Naive B cell (primary cell): ENCODE measurements at places on chromosomes 3 and 15.

GRCh38 chr3:100110162-100110561, 4.1 kb downstream of the FILIP1L start:
- no peak overlapping the region for H3K27ac ChIP-seq
- H3K27me3 ChIP-seq, result no peaks in the 10 kb centered on the region
- no peak overlapping the region for H3K4me3 ChIP-seq

DNA sequence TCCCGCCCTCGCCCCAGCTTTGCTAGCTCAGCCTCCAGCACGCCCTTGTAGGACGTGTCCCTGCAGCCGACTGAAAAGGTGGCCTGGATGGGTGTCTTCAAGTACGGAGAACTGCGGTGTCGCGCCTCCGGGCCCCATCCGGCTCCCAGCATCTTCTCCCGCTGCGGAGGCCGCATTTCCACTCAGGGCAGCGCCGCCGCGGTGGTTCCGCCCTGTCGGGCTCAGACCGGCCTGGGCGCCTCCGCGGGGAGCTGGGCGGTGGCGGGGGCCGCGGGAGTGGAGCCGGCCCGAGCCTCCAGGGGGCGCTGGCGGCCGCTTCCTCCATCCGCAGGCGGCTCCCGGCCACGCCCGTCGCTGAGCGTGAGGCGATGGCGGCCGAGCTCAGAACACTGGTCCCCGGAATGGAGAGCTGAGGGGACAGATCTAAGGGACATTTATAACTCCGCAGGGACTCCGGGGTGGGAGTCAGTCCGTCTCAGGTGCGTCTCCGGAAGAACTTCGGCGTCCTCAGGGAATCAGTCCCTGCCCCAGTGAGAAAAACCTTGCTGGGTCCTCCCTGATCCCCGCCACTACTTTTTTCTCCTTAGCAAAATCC, 13.6 kb upstream of the SMCO1 start:
- H3K4me1 ChIP-seq, result peaks cover 9% of the 10 kb centered on the region
- peaks cover 9% of the 10 kb centered on the region for H3K36me3 ChIP-seq
- DNase-seq, result peak; percentile 52
- H3K27me3 ChIP-seq, result peaks cover 17% of the 10 kb centered on the region
- H3K4me3 ChIP-seq, result no peak overlapping the region
- H3K27ac ChIP-seq, result peak overlapping the region; percentile 26

DNA sequence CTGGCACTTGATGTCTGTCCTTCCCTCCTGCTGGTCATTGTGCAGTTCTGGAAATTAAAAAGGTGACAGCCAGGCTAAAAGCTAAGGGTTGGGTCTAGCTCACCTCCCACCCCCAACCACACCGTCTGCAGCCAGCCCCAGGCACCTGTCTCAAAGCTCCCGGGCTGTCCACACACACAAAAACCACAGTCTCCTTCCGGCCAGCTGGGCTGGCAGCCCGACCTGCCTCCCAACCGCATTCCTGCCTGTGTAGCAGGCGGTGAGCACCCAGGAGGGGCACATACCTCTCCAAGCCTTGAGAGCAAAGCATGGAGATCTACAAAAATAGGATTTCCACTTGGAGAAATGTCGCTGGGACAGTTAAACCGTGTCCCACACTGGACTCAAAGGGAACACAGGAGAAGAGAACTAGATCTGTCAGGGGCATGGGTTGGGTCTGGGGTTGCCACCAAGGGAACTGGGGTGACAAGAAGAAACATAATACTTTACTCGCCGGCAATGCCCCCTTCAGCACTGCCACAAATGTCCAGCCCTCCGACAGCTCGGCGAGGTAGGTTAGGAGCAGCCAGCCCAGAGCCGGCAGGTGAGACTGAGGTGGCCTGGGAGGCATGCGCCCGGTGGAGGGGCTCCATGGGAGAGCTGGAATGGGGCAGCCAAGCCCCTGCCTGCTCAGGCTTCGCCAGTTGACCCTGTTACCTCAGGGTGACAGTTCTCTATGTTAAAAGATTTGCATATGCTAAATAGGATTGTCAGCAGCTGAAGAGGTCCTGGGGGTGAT, 52.2 kb downstream of the EXOG start:
- no peak overlapping the region for H3K27ac ChIP-seq
- no peaks in the 10 kb centered on the region for H3K4me1 ChIP-seq
- no peak for DNase-seq
- no peaks in the 10 kb centered on the region for H3K27me3 ChIP-seq
- no peaks in the 10 kb centered on the region for H3K36me3 ChIP-seq

DNA sequence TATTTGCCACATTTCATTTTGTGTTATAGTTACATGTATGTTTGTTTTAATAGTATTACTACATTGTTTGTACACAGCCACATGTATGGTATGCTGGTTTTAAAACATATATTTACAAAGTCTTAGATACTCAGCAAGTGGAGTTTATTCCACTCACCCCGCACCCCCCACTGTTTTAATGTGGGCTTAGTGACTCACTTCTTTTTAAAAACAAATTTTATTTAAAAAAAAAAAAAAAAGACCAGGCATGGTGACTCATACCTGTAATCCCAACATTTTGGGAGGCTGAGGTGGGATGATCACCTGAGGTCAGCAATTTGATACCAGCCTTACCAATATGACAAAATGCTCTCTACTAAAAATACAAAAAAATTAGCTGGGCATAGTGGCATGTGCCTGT, 26.9 kb upstream of the TJP1 start:
- DNase-seq, result no peak
- peaks cover 8% of the 10 kb centered on the region for H3K27me3 ChIP-seq
- H3K36me3 ChIP-seq, result no peaks in the 10 kb centered on the region
- no peaks in the 10 kb centered on the region for H3K4me1 ChIP-seq
- no peak overlapping the region for H3K4me3 ChIP-seq
- no peak overlapping the region for H3K27ac ChIP-seq

GRCh38 chr15:92797168-92798052, 102.7 kb upstream of the CHD2 start:
- H3K4me3 ChIP-seq, result no peak overlapping the region
- H3K27me3 ChIP-seq, result no peaks in the 10 kb centered on the region
- peaks cover 10% of the 10 kb centered on the region for H3K4me1 ChIP-seq
- DNase-seq, result peak; percentile 70

DNA sequence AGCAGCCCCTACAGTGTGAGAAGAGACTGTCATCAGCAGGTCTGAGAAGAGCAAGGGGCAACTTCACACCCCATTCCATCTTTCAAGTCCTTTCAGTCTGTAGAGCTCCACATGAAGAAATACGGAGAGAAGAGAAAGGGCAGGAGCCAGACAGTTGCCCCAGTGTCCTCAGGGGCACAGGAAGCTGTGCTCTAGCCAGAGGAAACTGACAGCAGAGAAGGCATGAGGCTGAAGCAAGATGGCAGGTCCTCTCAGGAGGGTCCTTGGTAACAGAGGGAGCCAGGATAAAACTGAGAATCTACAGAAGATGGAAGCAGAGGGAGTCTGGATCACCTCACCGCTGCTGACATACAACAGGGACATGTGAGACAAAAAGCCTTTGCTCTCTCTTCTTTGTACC, 47.3 kb downstream of the PLCH1 start:
- no peaks in the 10 kb centered on the region for H3K4me1 ChIP-seq
- no peak overlapping the region for H3K27ac ChIP-seq
- no peak for DNase-seq
- H3K27me3 ChIP-seq, result no peaks in the 10 kb centered on the region
- H3K36me3 ChIP-seq, result no peaks in the 10 kb centered on the region
- no peak overlapping the region for H3K4me3 ChIP-seq

GRCh38 chr3:35500641-35501350, 138.5 kb upstream of the ARPP21 start:
- no peaks in the 10 kb centered on the region for H3K36me3 ChIP-seq
- H3K4me1 ChIP-seq, result no peaks in the 10 kb centered on the region
- H3K27ac ChIP-seq, result no peak overlapping the region

DNA sequence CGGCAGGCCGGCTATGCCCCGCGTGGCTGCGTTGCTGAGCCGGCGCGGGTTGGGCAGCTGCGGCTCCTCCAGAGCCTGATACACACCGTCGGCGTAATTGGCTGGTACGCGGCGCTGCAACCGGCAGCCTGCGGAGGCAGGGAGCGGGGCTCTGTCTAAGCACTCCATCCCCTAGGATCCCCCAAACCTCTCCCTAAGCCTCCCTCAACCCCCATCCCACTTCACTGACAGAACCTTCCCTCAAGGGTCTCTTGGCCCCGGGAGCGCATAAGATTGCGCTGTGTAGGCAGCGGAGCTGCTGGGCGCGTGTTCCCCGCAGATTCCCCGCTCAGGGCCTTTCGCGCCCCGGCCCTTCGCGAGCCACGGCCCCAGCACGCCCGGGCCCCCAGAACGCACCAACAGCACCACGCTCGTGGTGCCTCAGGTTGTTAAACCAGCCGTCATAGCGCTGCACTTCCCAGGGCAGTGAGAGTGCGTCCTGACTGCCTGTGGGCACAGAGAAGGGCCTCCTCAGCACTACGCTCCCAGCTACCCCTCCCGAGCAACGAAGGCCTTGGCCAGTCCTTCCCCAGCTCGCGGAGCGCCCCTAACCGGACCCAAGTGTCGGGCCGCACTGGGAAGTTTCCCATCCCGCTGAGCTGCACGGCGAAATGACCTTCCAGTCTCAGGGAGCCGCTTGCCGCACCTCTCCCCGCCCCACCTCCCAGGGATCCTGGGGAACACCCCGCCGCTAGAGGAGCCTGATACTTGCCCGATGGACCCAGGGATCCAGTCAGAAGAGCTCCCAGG, 1.2 kb downstream of the DUOX2 start:
- no peaks in the 10 kb centered on the region for H3K36me3 ChIP-seq
- peaks cover 76% of the 10 kb centered on the region for H3K27me3 ChIP-seq
- H3K4me3 ChIP-seq, result peak overlapping the region; percentile 84
- no peak for DNase-seq
- peaks cover 57% of the 10 kb centered on the region for H3K4me1 ChIP-seq
- no peak overlapping the region for H3K27ac ChIP-seq

DNA sequence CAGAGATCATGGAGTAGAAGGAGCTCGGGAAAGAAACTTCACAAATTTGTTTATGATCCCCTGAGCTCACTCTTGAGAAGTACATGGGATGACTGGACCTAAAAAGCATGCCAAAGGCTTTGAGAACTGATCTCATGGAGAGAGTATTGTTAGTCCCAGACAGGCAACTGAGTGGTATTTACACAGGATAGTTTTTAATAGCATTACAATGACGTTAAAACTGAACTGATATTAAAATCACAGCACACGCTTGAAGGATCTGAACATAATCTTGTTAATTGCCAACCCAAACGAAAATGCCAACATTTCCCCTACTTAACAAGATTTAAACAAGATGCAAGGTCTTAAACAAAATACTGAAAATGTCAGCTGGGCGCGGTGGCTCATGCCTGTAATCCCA, 113.2 kb upstream of the NLGN1 start:
- H3K4me3 ChIP-seq, result no peak overlapping the region
- DNase-seq, result no peak
- H3K36me3 ChIP-seq, result no peaks in the 10 kb centered on the region
- H3K4me1 ChIP-seq, result no peaks in the 10 kb centered on the region
- no peak overlapping the region for H3K27ac ChIP-seq
- H3K27me3 ChIP-seq, result no peaks in the 10 kb centered on the region

- no peaks in the 10 kb centered on the region for H3K4me1 ChIP-seq
- no peaks in the 10 kb centered on the region for H3K27me3 ChIP-seq
- no peak overlapping the region for H3K4me3 ChIP-seq
- no peak for DNase-seq
Observed at GRCh38 chr3:65146179-65146578, 458.4 kb upstream of the ADAMTS9 start.

DNA sequence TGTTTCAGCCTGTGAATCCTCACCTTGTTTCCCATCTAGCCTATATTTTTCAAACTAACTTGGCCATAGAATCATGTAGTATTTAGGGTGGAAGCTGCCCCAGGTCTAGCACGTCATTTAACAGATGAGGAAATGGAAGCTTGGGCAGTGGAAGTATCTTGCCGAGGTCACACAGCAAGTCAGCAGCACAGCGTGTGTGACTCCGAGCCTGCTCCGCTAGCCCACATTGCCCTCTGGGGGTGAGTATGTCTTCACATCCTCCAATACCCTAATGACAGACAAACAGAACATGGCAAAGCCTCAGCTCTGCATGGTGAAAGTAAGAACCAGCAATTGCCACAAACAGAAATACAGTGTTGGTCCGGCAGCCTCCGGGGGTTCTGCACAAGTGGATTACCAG, 2.2 kb upstream of the CCR5 start:
- peaks cover 18% of the 10 kb centered on the region for H3K4me1 ChIP-seq
- peak; percentile 41 for DNase-seq
- peaks cover 8% of the 10 kb centered on the region for H3K27me3 ChIP-seq
- no peak overlapping the region for H3K27ac ChIP-seq
- H3K4me3 ChIP-seq, result no peak overlapping the region

DNA sequence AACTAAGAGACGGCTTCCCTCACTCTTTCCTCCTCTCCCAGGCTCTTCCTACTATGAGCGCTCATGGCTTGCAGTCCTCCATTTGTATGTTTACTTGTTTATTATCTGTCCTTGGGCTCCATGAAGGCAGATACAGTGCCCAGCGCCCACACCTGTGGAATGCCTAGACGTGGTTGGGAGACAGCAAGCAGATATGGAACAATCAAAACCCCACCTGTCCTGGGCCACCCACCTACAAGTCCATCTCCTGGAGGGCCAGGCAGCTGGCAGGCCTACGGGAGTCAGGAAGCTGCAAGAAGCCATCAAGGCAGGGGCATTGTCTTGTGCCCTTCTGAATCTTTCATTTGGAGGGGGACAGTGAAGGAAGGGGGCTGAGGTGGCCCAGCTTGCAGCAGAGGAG, 104.7 kb downstream of the IQSEC1 start:
- H3K27ac ChIP-seq, result peak overlapping the region; percentile 54
- H3K4me3 ChIP-seq, result peak overlapping the region; percentile 83
- peaks cover 77% of the 10 kb centered on the region for H3K4me1 ChIP-seq
- no peaks in the 10 kb centered on the region for H3K27me3 ChIP-seq
- H3K36me3 ChIP-seq, result peaks cover 5% of the 10 kb centered on the region

DNA sequence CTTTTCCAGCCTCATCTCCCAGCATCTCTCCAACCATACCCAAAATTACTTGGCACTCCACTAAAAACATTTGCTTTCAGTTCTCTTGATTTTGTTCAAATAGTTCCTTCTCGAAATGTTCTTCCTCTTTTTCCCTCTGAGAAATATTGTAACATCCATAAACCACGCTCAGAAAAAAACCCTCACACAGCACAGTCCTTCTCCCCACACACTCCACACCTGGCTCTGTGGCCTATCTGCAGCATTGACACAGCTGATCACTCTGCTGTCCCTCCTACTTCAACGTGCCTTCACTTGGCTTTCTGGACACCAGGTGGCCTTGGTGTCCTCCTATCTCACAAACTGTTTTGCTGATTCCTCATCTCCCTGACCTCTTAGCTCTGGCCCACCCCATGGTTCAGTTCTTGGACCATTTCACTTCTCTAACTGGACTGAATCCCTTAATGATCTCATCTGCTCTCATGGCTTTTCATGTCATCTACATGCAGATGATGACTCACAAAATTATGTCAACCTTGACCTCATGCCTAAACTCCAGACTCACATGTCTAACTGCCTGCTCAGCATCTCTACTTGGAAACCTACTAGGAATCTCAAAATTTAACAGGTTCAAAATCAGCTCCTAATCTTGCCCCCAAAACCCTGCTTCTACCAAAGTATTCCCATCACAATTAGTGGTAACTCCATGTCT, 93.3 kb downstream of the TRIM42 start:
- H3K4me1 ChIP-seq, result no peaks in the 10 kb centered on the region
- no peak for DNase-seq

- H3K4me1 ChIP-seq, result no peaks in the 10 kb centered on the region
- no peak overlapping the region for H3K27ac ChIP-seq
- H3K27me3 ChIP-seq, result no peaks in the 10 kb centered on the region
- no peak overlapping the region for H3K4me3 ChIP-seq
Observed at GRCh38 chr15:29542994-29543393, 273.4 kb upstream of the NSMCE3 start.
